ENCODE measurements at places on chromosomes 5 and 9. TPM values are rescaled to one million over a fixed set of nuclear protein-coding genes. Genes with fewer than 3 reads are reported as not detected.

DNA sequence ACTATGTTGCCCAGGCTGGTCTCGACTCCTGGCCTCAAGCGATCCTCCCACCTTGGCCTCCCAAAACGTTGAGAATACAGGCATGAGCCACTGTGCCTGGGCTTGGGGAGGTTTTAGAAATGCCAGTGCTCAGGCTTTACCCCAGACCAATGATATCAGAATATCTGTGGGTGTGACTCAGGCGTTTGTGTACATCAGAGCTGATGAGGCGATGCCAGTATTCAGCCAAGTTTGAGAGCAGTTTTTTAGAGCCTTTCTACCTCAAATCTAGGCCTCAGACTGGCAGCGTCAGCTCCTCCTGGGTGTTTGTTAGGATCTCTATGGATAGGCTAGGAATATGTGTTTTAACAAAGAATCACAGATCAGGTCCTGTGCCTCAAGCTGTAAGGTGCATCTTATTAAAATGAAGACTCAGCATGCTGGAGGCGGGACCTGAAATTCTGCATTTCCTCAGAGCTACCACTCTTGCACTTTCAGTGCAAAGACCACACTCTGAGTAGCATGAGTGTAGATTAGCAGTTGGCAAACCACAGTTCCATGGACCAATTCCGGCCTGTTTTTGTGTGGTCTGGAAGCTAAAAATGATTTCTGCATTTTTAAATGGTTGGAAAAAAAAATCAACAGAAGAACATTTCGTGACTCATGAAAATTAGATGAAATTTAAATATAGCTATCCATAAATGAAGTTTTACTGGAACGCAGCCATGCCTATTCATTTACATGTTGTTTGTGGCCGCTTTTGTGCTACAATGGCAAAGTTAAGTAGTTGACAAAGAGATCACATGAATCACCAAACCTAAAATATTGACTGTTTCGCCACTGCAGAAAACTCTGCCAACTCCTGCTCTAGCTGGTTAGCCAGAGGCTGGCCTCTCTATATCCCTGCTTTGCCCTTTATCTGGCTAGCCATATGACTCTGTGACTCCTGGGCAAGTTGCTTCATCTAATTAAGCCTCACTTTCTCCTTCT, 92.2 kb downstream of the KLF4 start:
- DNase-seq, result peak; percentile 60

DNA sequence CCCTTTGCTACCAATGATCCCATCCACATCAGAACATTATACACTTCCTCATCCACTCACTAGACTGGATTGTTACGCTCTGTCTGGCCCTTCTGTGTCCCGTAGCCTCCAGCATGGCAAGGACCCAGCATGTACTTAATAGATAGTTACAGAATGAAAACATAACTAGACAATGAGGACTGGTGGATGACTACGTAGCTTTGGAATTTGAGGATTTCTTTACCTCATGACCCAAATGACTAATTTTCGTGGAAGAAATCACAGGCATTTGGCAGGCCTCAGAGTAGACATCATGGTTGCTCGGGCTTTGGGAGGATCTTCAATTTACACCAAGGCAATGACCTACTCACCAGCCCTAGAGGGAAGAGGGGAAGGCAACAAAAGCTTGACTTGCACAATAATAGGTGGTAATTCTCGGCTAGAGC, 299.8 kb downstream of the TLE1 start:
- peak; percentile 99 for DNase-seq

DNA sequence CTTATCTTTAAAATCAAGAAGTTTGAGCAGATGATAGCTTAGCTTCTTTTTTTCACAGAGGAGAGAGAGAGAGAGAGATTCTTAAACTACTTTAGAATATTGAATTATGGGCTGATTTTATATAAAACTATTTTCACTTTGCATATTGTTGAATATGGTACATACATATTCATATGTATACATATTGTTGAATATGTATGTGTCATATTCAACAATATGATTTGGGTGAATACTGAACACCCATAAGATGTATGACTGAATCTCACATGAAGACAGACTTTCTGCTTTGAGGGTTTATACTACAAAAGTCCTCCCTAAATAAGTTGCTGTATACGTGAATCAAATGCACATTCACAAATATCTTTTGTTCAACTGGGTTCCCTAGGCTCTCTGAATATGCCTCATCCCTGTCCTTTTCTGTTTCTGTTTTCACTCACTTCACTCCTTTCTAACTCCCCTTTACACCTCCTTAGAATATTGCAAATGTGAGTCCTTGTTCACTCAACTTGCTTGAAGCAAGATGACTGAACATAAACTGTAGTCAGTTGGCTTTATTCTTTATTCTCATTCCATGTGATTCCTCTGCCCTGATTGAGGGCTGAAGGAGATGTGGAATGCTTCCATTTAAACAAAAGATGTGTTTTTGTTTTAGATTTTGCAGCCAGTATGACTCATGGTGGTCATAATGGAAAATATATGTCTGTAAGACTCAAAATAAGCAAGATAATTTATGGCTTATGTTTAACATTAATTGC, 225.4 kb upstream of the DAB2 start:
- peak; percentile 67 for DNase-seq

GRCh38 chr5:168624850-168625364, 45.7 kb upstream of the PANK3 start:
- DNase-seq, result no peak

- DNase-seq, result no peak
Observed at GRCh38 chr5:180049185-180049548, 22.4 kb downstream of the RNF130 start.

DNA sequence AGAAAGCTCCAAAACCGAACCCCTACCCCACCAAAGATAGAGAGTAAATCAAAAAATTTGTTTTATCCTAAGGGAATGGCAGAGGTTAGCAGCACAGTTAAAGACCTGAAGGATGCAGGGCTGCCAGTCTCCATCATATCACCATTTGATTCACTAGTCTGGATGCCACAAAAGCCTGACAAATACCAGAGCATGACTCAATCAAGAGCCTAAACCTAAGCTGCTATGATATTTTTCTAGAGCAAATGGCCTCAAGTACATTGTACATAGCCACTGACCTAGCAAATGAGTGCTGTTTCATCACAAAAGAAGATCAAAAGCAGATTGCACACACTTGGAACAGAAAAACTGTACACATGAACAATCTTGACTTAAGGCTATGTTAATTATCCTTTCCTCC, 48.0 kb downstream of the DPYSL3 start:
- peak; percentile 75 for DNase-seq

DNA sequence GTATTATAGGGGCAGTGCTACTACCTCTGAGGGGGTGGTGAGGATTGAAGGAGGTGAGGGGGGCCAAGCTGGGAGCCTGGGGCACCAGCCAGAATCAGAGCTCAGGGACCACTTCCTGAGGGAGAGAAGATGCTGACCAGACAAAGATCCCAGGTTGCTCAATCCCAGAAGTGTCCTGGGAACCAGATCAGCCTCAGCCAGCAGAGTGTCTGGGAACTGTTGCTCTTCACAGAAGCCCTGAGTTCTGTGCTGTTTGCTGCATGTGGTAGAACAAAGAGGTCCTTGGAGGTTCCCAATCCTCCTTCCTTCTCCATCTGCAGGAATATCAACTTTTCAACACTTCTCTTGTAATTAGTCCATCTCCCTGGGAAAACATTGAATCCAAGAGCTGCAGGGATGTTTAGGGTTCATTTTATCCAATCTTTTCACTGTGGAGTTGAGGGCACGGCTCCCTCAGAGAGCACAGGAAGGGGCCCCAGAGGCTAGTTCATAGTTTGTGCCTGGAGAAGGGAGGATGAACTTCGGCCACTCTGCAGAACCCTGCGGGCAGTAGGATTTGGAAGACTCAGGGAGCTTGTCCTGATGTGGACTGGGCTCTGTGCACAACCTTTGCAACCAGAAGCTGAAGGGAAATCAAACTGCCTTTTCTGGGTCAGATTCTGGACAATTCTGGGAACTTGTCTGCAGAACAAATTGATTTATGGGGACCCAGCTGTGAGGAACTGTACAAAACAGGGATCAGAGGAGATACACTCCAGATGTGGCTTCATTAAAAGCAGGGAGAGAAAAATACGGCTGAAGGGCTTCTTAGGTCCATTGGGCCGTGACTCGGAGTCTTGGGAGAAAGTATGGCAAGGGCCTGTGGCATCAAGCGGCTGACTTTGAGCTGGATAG, 57.1 kb downstream of the GALNT12 start:
- no peak for DNase-seq

GRCh38 chr9:87527211-87527916, 29.7 kb downstream of the DAPK1 start:
- DNase-seq, result no peak

DNA sequence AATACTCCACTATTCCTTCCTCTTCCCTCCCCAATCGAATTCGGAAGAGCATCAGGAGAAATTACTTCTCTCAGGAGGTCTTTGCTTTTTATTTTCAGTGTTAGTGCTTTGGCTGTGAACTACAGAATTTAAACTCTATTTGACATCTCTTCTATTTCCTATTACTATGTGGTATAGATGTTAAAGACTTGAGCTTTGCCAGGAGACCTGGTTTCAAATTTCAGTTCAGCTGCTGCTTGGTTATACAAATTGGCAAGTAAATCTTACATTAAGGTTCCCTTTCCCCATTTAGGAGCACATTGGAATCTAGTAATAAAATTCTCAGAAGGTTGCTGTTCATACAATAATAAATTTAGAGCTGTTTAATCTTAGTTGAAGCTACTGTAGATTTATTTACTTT, 13.1 kb downstream of the UHRF2 start:
- peak; percentile 7 for DNase-seq

GRCh38 chr5:33312571-33313549, 127.9 kb upstream of the TARS1 start:
- DNase-seq, result peak; percentile 98

GRCh38 chr9:18888290-18888689, 144.7 kb downstream of the SAXO1 start:
- DNase-seq, result peak; percentile 19

GRCh38 chr5:139696894-139697658, 48.9 kb downstream of the CXXC5 start:
- DNase-seq, result peak; percentile 93

- no peak for DNase-seq
Observed at GRCh38 chr5:32604800-32605765, 19.7 kb downstream of the SUB1 start.

GRCh38 chr5:61802456-61802855, 470.4 kb downstream of the ZSWIM6 start:
- DNase-seq, result no peak

GRCh38 chr5:154214371-154215106, 24.0 kb downstream of the GALNT10 start:
- peak; percentile 71 for DNase-seq

DNA sequence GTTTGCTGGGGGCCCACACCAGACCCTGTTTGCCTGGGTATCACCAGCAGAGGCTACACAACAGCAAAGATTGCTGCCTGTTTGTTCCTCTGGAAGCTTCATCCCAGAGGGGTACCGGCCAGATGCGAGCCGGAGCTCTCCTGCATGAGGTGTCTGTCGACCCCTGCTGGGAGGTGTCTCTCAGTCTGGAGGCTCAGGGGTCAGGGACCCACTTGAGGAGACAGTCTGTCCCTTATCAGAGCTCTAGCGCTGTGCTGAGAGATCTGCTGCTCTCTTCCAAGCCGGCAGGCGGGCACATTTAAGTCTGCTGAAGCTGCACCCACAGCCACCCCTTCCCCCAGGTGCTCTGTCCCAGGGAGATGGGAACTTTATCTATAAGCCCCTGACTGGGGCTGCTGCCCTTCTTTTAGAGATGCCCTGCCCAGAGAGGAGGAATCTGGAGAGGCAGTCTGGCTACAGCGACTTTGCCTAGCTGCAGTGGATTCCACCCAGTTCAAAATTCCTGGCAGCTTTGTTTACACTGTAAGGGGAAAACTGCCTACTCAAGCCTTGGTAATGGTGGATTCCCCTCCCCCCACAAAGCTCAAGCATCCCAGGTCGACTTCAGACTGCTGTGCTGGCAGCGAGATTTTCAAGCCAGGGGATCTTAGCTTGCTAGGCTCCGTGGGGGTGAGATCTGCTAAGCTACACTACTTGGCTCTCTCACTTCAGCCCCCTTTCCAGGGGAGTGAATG, 206.0 kb upstream of the TLX3 start:
- DNase-seq, result no peak

The FBP2 gene
- total RNA-seq, result not detected

The PARP8 gene
- total RNA-seq, result 4.1 TPM

The IFNE gene
- 0.57 TPM for total RNA-seq

The PTGR1 gene
- total RNA-seq, result 111 TPM

The LHX2 gene
- total RNA-seq, result 5.3 TPM

The PLAC8L1 gene
- total RNA-seq, result not detected
